Neural progenitor cell (in vitro differentiated cells): ENCODE measurements at places on chromosomes 4 and X. TPM values are rescaled to one million over a fixed set of nuclear protein-coding genes. Genes with fewer than 3 reads are reported as not detected.

CENPE gene
- 55.7 and 95.2 TPM in 2 replicates for total RNA-seq

ARR3 gene
- total RNA-seq = not detected in 2 replicates

NAP1L5 gene
- total RNA-seq = 2.4 and 6.9 TPM in 2 replicates

RENBP gene
- 5.4 and 9.3 TPM in 2 replicates for total RNA-seq

- no peaks in the 10 kb centered on the region for H3K4me1 ChIP-seq
- H3K36me3 ChIP-seq = no peaks in the 10 kb centered on the region
- H3K27ac ChIP-seq = no peak overlapping the region
- no peak for DNase-seq
- H3K27me3 ChIP-seq = no peaks in the 10 kb centered on the region
Observed at GRCh38 chrX:29947225-29947624, 268.1 kb upstream of the MAGEB2 start.

DNA sequence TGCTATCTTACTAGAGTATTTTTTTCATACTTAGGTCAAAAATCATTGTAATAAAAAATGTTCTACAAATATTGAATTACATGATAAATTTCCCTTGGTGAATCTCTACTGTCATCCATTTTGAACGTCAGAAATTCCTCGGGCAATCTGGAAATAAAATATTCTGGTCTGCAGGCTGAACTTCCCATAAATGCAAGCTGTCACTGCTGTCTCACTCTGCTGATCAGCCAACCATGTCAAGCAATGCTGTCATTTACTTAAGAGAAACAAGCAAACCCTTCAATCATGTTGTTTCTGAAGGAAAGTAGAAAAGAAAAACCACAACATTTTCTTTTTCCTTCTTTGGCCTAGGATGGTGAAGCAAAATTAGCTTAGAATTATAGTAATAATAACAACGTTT lies 514.2 kb upstream of the GALNT7 start:
- no peak overlapping the region for H3K4me3 ChIP-seq
- DNase-seq = no peak
- no peaks in the 10 kb centered on the region for H3K27me3 ChIP-seq
- H3K36me3 ChIP-seq = no peaks in the 10 kb centered on the region
- peaks cover 4% of the 10 kb centered on the region for H3K4me1 ChIP-seq
- no peak overlapping the region for H3K27ac ChIP-seq

GRCh38 chrX:149131774-149132173 lies 373.3 kb downstream of the IDS start:
- H3K36me3 ChIP-seq = no peaks in the 10 kb centered on the region
- no peak overlapping the region for H3K27ac ChIP-seq
- no peaks in the 10 kb centered on the region for H3K27me3 ChIP-seq
- no peak for DNase-seq
- H3K4me1 ChIP-seq = no peaks in the 10 kb centered on the region
- H3K4me3 ChIP-seq = no peak overlapping the region

- H3K27me3 ChIP-seq = no peaks in the 10 kb centered on the region
- no peak for DNase-seq
- H3K27ac ChIP-seq = no peak overlapping the region
- no peak overlapping the region for H3K4me3 ChIP-seq
- no peaks in the 10 kb centered on the region for H3K36me3 ChIP-seq
Observed at GRCh38 chr4:52701207-52701606, 42.1 kb upstream of the USP46 start.
